Pancreas (tissue), 10 donors: ENCODE measurements at places on chromosomes 3 and 15.

- DNase-seq = no peak
- H3K27ac ChIP-seq = no peak overlapping the region
- no peak overlapping the region for H3K4me3 ChIP-seq
- peaks cover 7% of the 10 kb centered on the region for H3K4me1 ChIP-seq
- no peaks in the 10 kb centered on the region for H3K27me3 ChIP-seq
These were observed 4.8 kb upstream of the PLA1A start for GRCh38 chr3:119592861-119593260.

- no peaks in the 10 kb centered on the region for H3K4me1 ChIP-seq
- DNase-seq = no peak
- no peaks in the 10 kb centered on the region for H3K36me3 ChIP-seq
These were observed 520.4 kb upstream of the MDFIC2 start for GRCh38 chr3:70832834-70833205.

- H3K27me3 ChIP-seq = no peaks in the 10 kb centered on the region
- no peak overlapping the region for H3K4me3 ChIP-seq
- DNase-seq = no peak
- H3K36me3 ChIP-seq = no peaks in the 10 kb centered on the region
- peaks cover 5% of the 10 kb centered on the region for H3K4me1 ChIP-seq
These were observed 1.1 kb upstream of the UBE2E1 start for GRCh38 chr3:23804441-23805209.

DNA sequence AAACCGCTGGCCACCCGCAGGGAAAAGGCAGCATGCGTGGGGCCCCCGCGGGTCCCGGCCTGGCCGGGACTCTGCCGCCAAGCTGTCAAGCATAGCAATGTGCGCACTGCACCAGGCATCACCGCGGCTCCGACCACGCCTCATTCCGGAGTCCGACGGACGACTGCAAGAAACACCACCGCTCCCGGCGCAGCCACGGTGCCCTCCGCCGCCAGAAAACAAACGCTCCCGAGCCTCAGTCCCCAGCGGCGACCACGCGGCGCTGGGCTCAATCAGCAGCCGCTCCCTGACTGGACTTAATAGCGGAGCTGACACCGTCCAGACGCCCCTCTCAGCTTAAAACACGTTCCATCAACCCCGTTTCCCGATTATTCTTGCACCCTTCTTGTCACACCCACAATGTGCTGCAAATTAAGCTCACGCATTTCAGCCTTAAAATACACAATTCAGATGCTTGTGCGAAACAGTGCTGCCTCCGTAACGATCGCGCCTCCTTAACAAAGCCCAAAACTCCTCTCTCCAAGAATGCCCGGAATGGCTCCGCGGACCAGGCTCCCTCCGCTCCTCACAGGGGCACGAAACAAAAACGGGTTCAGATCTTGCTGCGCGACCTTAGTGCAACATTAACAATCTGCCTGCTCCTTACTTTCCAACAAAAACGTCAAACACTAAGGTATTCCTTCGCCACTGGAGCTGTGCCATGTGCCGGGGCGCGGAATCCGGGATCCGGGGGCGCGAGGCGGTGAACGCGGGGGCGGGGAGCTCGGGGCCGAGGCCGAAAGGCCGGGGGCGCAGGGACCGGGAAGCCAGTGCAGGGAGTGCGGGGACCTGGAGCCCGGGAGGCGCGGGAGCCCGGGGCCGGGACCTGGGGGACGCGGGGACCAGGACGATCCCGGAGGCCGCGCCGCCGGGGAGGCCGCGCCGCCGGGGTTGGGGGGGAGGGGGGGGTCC lies 655 bp downstream of the CYFIP1 start:
- H3K4me1 ChIP-seq = peaks cover 5% of the 10 kb centered on the region
- peak; percentile 70 for DNase-seq
- H3K4me3 ChIP-seq = peak overlapping the region; percentile 99
- no peaks in the 10 kb centered on the region for H3K36me3 ChIP-seq

- no peak overlapping the region for H3K4me3 ChIP-seq
- no peaks in the 10 kb centered on the region for H3K4me1 ChIP-seq
- H3K27me3 ChIP-seq = no peaks in the 10 kb centered on the region
- no peaks in the 10 kb centered on the region for H3K36me3 ChIP-seq
These were observed 71.2 kb downstream of the FAM43A start for GRCh38 chr3:194756791-194757325.

GRCh38 chr3:69051756-69052471 lies at the start of gene TMF1:
TMF1 (minus strand) TSS chr3:69052333; CDS start chr3:69052086, 247 bp downstream.
- peak within 1 kb of the TSS; percentile 97 for H3K27ac ChIP-seq
- peaks cover 29% of the 10 kb centered on the region for H3K36me3 ChIP-seq
- peak; percentile 98 for DNase-seq
- no peaks in the 10 kb centered on the region for H3K27me3 ChIP-seq
- H3K4me3 ChIP-seq = peak within 1 kb of the TSS; percentile 79
- H3K4me1 ChIP-seq = peaks cover 18% of the 10 kb centered on the region

GRCh38 chr3:48445277-48445882 lies 1.2 kb upstream of the ATRIP start:
- peaks cover 16% of the 10 kb centered on the region for H3K4me1 ChIP-seq
- no peak for DNase-seq
- no peak overlapping the region for H3K4me3 ChIP-seq
- H3K27ac ChIP-seq = no peak overlapping the region

DNA sequence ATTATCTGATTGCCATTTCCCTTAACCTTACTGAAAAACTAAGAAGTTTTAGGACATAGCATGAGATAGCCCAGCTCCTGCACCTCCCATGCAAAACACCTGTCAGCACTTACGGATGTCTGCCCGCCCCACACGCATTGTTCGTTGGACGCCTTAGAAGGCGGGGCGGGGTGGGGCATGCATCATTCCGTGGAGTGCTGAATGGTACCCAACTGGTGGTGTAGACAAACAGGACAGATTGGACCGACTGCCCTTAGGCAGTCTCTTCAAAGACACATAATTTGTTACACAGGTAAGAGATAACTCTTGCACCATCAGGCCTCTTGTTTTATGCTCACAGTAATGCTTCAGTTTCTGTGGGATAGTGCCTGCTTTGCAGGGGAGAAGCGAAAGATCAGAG lies 93.8 kb downstream of the SMAD6 start:
- DNase-seq = no peak
- H3K27ac ChIP-seq = no peak overlapping the region
- H3K27me3 ChIP-seq = no peaks in the 10 kb centered on the region
- no peak overlapping the region for H3K4me3 ChIP-seq
- H3K36me3 ChIP-seq = no peaks in the 10 kb centered on the region

DNA sequence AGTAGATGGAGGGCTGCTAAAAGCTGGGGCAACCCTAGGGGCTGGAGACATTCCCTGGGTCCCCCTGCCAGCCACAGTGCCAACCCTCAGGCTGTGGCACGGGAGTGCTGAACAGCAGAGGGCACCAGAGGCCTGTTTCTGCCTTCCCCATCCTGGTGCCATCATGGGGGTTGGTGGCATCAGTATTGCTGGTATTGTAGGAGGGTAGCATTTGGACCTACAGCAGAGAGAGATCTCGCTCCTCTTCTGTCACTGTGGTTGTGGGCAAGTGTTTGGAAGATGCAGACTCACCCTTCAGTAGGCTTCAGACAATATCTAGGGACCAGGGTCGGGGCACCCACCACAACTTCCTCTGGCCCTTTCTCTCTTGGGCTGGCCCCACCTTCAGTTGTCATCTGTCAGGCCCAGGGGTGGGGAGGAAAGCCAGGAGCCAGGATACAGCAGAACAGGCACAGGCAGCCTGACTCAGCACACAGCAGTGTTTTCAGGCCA lies 123.5 kb downstream of the RPLP1 start:
- H3K27me3 ChIP-seq = no peaks in the 10 kb centered on the region
- peaks cover 37% of the 10 kb centered on the region for H3K4me1 ChIP-seq
- H3K4me3 ChIP-seq = no peak overlapping the region
- no peaks in the 10 kb centered on the region for H3K36me3 ChIP-seq
